ENCODE measurements at places on chromosomes 5 and 9.

- no peak for DNase-seq
Measured at GRCh38 chr5:145316282-145316681, 518.9 kb downstream of the PRELID2 start.

DNA sequence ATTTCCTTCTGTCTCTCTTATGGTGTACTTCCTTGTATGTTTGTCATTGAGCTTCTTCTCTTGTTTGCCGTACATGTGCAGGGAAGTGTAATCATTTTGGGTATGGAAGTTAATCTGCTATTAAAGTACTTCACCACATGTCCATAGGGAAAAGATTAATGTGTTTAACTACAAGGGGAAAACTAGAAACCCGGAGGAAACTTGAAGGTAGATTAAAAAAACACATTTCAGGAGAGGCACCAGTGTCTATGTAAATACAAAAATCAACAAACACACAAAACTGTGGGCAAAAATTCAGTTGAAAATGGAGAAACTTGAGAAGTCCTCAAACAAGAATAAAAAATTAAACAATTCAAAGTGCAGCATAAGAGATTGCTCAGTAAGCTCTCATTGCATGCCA lies 166.4 kb downstream of the PBX3 start:
- DNase-seq = no peak

GRCh38 chr5:112908854-112909253 lies 13.2 kb downstream of the REEP5 start:
- no peak for DNase-seq

DNA sequence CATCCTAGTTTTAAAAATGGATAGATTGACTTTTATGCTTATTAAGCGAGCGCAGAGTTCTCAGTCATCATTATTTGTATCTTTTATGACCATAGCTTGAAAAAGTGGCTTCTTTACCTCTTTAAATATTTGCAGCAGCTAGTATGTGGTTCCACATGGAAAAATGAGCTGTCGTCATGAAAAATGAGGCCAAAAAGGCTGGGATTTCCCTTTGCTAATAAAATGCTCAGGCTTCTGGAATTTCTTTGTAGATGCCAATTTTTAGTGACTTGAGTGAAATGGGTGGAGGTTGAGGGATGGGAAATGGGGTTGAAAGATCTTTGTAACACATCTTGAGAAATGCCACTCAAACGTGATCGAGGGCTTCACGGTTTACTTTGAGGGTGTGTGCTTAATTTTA lies 35.2 kb downstream of the RAI14 start:
- no peak for DNase-seq

- no peak for DNase-seq
Measured at GRCh38 chr5:168125445-168126199, 165.8 kb upstream of the WWC1 start.

All from left cardiac atrium (tissue), 4 donors.